ENCODE measurements at places on chromosomes 5 and 9. TPM values are rescaled to one million over a fixed set of nuclear protein-coding genes. Genes with fewer than 3 reads are reported as not detected.

The IFNA21 gene
- not detected for total RNA-seq

The PCDHA9 gene
- total RNA-seq, result not detected

The SERF1A gene
- 9.6 TPM for total RNA-seq

The JAKMIP2 gene
- total RNA-seq, result 0.17 TPM

The APBA1 gene
- 0.29 TPM for total RNA-seq

The BNIP1 gene
- 22.7 TPM for total RNA-seq

The OR1J2 gene
- total RNA-seq, result not detected

The S1PR3 gene
- 4.2 TPM for total RNA-seq

The NOTCH1 gene
- 17.1 TPM for total RNA-seq

The WDR38 gene
- not detected for total RNA-seq

The FOXB2 gene
- not detected for total RNA-seq

The SGCD gene
- 0.06 TPM for total RNA-seq

The PDE6A gene
- not detected for total RNA-seq

DNA sequence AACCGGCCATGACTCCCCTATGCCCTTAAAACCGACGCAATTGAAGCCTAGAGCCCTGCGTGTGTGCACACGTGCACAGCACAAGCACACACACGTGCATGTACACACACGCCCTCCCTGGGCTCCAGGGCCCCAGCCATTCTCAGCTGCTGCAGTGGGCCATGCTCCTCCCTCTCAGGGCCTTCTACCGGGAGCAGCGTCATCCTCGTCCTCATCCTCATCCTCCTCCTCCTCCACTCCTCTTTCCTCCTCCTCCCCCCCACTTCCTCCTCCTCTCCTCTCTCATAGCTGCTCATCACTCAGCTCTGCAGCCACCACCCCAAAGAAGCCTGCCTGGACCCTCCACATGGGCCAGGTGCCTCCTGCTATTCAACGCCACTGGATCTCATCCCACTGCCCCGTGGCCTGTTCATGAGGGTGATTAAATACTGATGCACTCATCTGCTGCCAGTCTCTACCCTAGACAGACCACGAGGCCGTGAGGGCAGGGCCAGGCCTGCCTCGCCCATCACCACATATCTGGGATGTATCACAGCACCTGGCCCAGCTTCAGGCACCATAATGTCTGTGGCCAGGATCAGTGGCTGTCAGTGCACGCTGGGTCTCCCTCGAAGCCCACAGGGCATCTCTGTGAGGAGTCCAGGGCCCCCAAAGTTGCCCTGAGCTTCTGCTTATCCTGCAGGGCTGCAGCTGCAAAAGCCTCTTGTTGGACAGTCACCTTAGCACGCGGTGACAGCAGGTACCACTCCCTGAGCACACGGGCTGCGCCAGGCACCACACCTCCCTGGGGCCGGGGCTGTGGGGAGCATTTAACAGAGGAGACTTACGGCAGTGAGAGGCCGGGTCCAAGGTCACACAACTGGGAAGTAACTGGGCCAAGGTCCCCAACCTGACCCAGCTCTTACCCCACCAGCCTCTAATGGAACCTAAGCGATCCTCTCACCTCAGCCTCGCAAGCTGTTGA, 9.8 kb downstream of the FAM78A start:
- DNase-seq, result no peak

DNA sequence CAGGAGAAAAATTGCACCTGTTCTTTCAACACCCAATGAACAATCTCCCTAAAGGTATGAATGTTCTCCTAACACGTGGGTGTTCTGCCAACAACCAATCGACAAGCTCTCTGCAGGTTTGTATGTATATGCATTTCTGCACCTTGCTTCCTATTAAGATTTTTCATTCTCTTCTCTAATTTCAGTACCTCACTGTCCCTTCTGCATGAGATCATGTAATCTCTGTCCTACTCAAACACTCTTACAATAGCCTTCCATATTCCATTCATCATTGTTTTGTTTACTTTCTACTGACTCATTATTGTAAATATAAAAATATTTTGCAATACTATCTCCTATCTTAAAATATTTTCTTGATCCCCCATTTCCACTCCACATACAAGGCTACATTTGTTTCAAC, 382.0 kb downstream of the CDH12 start:
- DNase-seq, result no peak

- DNase-seq, result no peak
Observed at GRCh38 chr9:134748591-134748990, 107.0 kb downstream of the COL5A1 start.

- DNase-seq, result no peak
Observed at GRCh38 chr5:140072812-140073211, 29.7 kb upstream of the NRG2 start.

DNA sequence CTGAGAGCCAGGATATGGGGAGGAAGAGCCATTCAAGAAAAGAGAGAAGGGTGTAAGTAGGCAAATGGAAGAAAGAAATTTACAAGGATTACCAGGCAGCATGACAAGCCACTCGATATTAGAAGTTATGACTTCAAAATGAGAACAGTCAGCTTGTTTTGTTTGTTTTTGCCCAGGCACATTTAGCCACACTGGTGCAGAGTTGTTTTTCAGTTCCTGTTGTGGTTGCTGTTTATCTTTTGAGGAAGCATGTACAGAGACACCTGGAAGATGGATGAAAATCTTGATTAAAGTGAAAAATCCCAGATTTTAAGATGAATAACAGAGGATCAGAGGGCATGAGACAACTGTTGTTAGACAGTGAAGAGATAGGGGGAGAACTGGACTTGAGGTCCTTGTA, 199.1 kb downstream of the MTRR start:
- no peak for DNase-seq

- no peak for DNase-seq
Observed at GRCh38 chr5:142446131-142446959, 121.5 kb upstream of the SPRY4 start.

DNA sequence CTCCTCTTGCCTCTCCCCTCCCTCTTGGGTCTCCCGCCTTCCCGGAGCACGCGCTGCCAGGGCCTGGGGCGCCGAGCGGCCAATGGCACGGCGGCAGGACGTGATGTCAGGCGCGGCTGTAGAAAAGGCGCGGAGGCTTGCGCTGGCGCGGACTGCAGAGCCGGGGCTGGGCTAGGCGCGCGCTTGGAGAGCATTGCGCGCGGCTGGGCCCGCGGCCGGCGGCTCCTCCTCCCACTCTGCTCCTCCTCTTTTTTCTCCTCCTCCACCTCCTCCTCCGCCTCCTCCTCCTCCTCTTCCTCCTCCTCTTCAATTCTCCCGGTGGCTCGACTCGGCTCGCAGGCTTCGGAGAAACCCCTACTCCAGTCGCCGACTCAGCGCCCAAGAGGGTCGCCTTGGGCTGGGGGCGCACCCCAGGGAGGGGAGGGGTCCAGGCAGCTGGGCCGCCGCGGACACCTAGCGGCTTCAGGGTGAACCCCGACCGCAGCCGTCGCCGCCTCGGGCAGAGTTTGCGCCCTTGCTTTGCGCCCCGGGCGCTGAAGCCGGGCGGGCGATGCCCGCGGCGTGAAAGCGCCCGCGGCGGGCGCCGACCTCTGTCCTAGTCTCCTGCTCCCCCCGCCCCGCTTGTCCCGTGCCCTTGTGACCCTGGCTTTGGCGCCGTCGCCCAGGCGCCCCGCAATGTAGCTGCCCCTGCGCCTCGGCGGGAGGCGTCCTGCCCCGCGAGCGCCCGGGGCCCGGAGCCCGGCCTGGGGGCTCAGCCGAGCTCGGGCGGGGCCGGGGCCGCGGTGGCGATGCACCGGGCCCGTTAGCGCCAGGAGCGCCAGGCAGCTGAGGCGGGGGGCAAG, at the start of gene LHX2:
Gene LHX2 (plus strand): TSS at position 309 of the 842 bp plus-strand sequence. CDS start 581 bp downstream, outside the sequence.
- no peak for DNase-seq

- DNase-seq, result no peak
Observed at GRCh38 chr9:75161116-75161857, 73.0 kb downstream of the OSTF1 start.

DNA sequence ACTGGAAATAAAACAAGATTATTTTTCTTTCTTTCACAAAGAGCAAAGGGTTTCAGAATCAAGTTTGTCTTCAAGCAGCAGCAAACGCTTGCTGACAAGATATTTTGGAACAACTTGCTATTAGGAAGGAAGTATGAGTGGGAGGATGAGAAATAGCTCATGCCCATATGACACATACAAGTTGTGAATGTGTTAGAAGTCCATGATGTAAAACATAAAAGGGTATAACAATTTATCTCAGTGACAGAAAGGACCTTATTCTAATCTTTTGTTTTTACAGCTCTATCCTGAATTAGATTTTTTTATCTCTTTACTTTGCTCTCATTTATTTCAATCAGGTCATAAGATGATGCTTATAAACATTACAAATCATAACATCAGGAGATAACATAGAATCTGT, 516.6 kb upstream of the MEF2C start:
- no peak for DNase-seq

DNA sequence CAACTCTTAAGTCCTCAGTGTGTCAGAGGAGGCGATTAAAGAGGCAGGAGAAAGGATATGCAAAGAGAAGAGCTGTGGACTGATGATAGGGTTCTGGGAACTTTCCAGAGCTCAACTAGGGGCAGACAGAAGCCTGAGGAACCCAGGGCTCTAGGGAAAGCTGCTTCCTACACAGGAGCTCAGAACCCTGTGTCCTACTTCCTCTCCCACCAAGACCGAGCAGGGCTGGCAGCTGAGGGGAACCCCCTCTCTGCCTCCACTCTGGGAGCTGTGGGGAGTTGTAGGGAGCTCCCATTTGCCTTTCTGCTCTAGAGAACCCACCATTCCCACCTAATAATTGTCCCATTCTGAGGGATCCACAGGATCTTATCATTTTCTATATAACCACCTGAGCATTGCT, 674.3 kb downstream of the ACTL7B start:
- no peak for DNase-seq

GRCh38 chr5:68550015-68550414, 334.5 kb downstream of the PIK3R1 start:
- DNase-seq, result no peak

DNA sequence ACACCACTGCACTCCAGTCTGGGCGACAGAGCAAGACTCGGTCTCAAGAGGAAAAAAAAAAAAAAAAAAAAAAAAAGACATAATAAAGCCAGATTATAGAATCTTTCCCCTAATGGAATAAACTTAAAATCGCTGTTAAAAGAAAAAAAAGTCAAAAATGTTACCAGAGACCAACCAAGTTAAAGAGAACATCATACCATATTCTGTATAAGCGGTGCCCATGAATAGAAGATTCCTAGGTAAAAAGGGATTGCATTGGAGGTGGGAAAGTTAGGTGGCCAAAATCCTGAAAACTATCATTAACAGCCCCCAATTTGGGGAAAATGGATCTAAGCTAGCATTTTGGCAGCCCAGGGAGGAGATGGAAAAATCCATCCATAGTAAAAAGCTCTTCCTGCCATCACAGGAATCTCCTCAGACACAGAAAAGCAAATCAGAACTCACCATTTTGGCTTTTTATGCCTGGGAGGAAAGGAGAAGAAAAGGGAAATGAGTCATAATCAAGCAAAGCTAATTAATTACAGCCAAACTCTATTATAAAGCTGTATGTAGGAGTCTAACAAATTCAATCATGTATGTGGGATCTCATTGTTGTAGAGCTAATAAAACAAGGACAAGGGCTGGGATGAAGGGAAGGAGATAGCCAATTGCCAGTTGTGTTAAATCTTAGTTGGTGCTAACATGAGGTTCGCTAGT, 363.8 kb downstream of the ARL15 start:
- DNase-seq, result no peak

- peak; percentile 61 for DNase-seq
Observed at GRCh38 chr9:4306066-4306776, 6.4 kb upstream of the GLIS3 start.

GRCh38 chr9:121098567-121099198, 23.9 kb downstream of the CNTRL start:
- DNase-seq, result no peak

DNA sequence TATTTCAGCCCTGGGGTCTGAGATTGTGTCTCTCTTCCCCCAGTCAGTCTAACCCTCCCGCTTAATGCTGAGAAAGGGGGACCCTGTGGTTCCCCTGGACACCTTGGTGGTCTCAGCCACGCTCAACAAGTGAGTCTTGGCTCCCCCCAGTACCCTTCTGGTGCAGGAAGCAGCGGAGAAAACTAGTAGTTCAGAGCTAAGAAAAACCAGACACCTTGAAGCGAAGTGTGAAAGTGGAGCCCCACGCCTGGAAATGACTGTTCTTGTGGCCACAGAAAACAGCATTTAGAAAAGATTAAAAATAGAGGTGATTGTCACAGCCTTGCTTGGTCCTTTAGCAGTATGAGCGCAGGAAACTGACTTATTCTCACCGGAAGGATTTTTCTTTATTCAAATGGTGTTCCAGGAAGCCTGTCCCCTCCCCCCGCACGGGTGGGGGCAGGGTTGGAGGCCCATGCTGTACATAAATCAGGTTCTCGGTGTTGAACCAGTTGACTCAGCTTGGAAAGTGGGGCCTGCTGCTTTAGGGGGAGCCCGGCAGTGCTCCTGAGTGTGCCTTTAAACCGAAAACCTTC, 8.1 kb downstream of the ARPC5L start:
- no peak for DNase-seq

DNA sequence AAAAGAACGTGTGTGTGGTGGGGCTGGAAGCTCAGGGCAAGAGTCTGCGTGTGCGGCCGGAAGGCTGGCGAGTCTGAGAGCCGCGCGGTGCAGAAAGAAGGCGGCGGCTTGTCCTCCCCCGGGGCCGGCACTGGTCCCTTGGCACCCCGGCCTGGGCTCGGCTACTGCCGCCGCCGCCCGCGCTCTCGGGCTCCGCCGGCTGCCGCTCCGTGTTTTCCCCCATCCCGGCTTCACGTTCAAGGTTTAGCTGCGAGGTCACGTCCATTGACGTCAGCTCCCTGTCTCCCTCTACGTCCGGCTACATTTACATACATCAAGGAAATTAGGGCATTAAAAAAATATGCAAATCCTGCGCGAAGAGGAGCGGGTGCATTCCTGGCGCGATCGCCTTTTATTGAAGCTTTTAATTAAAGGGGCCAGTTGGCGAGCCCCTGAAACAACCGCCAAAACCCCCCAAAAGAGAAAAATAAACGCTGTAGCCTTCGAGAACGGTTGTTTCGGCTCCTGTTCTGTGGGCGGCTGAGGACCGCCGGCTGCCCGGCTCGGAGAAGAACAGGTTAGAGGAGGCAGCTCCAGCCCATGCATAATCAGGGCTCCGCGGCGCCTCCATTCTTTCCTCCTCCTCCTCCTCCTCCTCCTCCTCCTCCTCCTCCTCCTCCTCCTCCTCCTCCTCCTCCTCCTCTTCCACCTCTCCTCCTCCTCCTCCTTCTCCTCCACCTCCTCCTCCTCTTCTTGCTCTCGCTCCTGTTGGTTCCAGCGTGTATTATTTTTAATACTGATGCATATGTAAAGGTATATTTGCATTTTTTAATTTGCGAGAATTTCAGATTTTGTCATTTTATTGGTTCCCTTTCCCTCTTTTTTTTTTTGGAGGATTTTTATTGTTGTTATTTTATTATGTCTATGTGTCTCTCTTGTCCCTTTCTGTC, 207.0 kb downstream of the MEF2C start:
- no peak for DNase-seq

DNA sequence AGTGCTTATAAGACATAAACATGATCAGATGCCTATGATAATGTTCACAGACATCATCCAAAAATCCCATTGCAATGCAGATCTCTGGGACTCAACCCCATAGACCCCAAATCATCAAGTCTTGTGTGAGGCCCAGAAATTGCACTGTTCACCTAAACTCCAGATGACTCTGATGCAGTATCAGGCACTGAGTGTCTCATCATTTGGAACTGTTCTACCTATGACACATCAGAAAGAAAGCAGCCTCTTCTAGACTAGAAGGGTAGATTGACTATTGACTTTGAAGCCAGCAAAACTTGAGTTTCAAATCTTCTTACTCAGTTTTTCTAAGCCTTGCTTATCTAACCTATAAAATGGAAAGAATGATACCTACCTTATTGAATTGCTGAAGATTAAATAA, 58.7 kb upstream of the PAPPA start:
- DNase-seq, result no peak
